ENCODE measurements at places on chromosomes 5 and 9.

GRCh38 chr5:38794986-38795385 is 50.8 kb upstream of the OSMR start:
- DNase-seq: no peak

DNA sequence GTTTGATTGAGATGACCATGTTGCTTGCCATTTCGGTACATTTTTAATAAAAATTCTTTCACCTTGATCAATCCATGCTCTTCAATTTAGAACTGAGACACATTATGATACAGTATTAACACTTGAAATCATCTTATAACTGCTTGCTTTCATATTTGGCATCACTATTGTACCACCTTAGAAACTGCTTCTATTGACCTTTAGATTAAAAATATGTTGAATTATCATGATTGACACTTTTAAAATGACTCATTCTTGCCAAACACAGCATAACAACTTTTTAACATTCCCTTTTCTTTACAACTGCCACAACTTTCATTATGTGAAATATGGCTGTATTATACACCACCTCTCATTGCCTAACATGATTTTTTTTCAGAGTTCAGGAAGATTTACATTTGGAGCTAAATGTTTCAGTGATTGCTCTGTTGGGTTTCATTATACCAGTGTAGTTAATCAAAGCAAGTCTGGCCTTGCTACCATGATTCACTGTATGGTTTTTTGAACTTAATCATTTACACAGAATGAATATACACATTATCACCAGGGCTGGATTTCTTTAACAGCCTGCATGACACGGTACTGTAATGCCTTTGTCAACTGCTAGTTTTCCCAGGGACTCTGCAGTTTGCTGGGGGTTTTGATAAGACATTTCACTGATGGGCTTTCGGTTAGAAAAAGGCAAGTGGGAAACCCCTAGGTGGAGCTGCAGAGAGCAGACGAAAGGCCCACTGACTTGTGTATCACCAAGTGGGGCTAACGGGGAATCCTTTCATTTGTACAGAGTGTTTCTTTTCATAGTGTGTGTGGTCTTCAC is 93.6 kb upstream of the TLE4 start:
- DNase-seq: peak; percentile 50

GRCh38 chr5:172770374-172770674 is 671 bp downstream of the DUSP1 start:
- DNase-seq: no peak

DNA sequence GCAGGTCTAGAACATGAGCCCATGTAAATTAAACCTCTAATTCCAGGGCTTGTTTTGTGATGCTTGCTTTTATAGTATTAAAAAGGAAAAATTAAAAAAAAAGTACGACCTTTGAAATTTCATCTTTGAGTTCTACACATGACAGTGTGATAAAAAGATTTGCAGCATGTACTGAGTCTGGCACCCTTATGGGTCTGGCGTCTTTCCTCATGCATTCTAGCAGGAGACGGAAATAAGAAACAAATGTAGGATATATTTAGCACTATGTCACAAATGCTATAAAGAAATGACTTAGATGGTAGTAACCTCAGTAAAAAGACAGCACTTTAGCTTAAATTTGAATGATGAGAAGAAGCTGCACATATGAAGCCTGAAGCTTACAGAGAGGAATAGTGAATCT is 1474.3 kb upstream of the CDH6 start:
- no peak for DNase-seq

GRCh38 chr9:16519001-16519400 is 351.5 kb downstream of the BNC2 start:
- DNase-seq: no peak

DNA sequence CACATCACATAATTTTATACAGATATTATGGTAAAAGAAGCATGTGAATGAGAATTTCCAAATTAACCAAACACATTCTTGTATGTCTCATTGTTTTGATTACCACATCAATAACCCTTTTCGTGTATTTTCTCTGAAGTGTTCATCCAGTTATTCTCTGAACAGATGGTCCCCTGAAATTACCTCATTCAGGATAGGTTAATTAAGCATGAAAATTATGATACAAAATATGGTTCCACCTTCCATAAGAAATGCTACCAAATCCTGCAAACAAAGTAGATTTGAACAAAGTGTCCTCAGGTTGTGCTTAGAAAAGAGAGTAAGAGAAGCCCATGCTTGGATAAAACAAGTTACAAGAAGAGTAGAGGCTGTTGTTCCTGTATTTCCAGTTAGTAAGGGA is 83.1 kb upstream of the LMNB1 start:
- no peak for DNase-seq
